RKO (cell line): ENCODE measurements at places on chromosomes 7 and 10.

DNA sequence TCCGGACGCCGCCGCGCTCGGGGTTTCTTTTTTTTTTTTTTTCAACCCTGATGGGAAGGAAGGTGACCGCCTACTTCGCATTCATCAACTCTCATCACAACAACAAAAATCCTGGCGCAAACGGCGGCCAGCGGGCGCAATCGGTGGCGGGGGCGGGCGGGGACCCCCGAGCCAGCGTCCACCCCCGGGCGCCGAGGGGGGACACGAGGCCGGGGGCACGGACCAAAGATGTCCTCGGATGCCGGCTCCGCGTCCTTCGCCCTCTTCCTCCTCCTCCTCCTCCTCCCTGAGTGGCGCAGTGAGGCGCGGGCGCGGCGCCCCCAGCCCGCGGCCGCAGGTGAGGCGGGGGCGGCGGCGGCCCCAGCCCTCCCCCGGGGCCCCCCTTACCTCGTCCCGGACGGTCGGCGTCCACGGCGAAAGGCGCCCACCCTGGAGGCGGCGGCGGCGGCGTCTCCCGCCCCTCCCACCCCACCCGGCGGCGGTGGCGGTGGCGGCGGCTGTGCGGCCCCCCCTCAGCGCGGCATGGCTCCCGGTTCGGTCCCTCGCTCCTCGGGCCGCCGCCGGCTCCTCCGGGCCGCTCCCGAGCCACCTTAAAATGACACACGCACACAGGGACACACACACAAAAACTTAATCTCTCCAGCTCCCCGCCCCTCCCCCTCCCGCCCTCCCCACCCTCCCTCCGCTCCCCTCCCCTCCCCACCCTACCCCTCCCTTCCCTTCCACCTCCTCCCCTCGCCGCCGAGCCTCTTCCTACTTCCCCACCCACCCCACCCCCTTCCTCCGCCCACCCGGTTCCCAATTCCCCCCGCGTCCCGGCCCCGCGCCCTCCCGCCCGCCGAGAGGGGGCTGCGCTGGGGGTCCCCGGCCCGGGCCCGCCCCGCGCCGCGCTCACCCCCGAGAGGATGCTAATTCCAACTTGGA, at the start of gene CTBP2:
CTBP2 (minus strand) TSS at position 632 of the 924 bp plus-strand sequence.
- peak; percentile 59 for DNase-seq

- no peak for DNase-seq
These were observed 804.6 kb upstream of the ZWINT start for GRCh38 chr10:57165671-57166070.

GRCh38 chr7:121139427-121139826, 150.9 kb downstream of the CPED1 start:
- DNase-seq: no peak

DNA sequence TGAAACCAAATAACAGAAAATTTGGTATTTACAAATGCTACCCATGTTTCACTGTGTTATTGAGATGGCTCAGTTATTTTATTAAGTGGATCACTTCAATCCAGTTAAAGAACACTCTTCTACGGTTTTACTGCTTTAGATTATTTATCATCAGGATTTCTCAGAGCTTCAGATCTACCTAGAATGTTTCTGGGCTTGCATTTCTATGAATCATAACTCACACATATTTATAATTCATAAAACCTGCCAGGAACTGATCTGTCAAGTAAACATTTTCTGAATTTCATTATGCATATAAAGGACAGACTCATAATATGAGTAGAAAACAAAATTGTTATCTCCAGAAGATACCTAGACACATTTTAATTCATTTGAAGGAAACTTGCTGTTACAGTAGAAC, 1172.3 kb upstream of the LRRTM3 start:
- no peak for DNase-seq

DNA sequence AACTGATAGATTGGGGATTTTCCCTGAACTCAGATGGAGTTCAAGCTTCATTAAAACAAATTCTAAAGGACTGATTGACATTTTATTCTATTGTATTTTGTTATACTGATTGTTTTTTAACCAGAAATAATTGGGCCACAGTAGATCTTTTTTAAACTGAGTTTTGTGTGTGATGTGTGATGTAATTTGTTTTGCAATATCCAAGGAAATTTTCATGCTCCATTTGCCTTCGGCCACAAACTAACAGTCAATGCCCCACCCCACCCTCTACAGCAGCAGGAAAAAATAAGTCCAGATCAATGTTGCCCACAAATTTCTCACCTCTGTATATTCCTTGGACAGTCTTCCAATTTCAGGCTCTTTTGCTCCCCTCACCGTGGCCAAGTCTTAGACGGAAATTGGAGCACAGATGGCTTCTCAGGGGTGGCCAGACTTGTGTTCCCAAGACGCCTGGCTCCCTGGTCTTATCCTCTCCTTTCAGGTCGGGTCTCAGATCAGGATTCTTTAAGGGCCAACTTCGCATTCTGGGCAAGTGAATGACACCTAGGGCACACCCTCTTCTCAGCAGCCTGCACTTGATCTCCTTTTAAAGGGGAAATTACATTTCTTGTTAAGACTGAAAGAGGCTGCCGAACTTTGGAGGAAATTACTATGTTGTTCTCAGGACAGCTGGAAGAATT, at the start of gene SVOPL:
SVOPL (minus strand) TSS at position 506 of the 680 bp plus-strand sequence. CDS start 22,317 bp downstream, outside the sequence.
- DNase-seq: no peak

DNA sequence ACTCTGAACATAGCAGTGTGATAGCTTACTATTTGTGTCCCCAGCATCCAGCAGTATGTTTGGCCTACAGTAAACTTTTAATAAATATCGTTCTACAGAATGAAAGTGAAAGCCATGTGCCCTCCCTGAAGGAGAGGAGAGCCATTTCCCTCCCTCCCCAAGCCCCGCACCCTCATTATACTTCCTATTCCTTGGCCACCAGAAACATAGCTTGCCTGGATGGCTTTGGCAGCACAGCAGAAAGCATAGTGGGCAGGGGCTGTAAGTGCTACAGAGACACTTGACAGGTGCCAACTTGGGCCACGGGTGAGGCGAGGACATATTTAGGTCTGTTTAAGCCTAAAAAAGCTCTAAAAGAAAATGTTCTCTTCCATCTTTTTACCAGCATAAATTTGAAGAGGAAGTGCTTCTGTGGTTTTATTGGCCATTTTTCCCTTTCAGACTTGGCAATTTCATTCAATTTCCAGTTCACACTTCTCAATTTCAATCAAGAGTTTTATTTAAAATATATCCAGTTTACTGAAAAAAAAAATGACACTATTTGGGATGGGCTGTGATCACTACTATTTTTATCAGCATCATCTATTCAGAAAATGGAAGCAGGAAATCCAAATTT, 12.7 kb downstream of the HHEX start:
- no peak for DNase-seq

- DNase-seq: no peak
These were observed 59.0 kb downstream of the GNA12 start for GRCh38 chr7:2785071-2785500.

DNA sequence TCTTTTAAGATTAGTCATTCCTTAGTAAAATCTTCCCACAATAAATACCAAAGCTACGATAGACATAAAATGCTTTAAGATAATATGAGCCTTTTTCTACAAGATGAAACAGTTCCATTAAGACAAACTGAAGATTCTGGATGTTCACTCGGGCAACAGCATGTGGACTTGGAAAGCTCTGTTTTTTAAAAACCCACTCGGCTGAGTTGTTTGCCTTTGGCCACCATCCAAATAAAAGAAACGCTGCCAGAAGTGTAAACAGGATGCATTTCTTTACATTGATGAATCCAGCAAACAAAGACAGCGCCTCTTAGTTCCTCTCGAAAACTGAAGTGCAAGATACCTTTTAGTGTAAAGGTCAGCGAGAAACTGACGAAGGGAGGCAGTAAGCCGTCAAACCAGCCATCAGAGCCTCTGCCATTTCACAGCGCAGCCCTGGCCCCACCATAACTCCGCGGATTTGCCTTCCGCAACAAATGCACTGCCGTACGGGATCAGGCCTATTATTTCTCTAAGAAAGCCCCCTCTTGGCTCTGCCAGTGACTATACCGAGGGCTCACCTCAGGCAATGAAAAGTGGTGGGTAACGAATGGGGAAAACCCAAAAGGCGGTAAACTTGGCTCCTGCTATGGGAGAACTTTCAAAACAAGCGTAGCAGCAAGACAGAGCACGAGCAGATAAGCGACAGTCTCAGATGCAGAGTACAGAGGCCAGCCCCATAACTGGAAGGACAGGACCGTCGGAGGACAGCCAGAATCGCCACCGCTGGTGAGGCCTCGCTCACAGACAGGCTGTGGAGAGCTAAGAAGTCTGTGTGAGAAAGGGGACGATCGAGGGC, 41.4 kb downstream of the GNA12 start:
- no peak for DNase-seq

DNA sequence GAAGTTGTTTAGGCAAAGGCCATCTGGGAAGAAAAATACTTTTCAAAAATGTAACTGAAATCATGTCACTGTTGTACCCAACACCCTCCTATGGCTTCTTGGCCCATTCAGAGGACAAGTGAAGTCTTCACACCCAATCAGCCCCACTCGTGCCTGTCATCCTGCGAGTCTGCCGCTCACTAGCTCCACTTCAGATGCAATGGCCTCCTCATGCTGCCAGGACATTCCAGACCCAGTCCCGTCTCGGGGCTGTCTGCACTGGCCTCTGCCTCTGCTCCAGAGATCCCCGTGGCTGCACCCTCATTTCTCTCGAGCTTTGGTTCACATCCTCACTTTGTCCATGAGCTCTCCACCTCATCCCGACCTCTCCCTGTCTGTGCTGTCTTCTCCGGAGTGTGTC, 227.1 kb downstream of the KCNMA1 start:
- DNase-seq: no peak

GRCh38 chr10:75694790-75695189, 263.4 kb downstream of the LRMDA start:
- DNase-seq: no peak

DNA sequence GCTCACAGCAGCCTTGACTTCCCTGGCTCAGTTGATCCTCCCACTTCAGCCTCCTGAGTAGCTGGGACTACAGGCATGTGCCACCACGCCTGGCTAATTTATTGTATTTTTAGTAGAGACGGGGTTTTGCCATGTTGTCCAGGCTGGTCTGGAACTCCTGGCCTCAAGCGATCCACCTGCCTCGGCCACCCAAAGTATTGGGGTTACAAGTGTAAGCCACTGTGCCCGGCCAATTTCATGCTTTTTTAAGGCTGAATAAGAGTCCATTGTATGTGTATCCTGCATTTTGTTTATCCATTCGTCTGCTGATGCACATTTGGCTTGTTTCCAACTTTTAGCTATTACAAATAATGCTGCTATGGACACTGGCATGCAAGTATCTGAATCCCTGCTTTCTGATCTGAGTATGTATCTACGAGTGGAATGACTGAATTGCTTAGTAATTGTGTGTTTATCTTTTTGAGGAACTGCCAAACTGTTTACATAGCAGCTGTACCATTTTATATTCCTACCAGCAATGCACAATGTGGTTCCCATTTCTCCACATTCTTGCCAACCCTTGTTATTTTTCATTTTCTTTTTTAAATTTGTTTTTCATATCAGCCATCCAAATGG, 37.3 kb upstream of the TPST1 start:
- peak; percentile 21 for DNase-seq

DNA sequence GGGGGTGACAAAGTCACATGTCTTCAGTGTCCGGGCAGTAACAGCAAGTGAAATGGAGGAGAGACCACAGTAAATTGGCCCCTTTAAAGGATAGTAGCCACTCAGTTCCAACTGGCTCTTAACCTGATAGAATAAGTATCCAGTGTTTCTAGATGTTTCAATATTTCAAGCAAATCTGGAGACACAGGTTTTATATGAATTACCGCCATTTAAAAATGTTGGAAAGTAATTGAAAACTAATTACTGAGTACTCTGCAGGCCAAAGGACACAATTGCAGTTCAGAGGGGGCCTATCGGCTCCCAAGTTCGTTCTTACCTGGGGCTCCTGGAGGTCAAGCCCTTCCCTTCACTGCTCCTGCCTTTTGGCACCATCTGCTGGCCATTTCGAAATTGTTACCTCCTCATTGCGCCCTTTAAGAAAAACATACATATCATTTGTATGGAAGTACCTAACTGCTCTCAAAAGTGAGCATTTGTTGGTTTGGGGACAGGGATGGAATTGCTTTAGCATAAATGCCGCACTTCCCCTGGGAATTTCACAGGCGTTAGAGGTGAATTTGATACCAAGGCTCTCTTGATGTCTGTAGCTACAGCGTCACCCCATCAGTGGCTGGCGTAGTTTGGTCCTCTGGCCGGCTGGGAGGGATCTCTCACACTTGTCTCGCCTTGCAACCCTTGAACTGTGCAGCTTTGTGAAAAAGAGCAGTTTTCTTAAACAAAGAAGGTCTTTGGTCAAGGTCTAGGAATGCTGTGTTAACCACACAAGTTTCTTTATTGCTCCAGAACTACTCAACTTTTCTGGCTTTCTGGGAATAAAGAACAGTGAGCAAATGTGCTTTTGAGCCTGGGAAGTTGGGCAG, 220.0 kb downstream of the ARHGAP21 start:
- peak; percentile 43 for DNase-seq

DNA sequence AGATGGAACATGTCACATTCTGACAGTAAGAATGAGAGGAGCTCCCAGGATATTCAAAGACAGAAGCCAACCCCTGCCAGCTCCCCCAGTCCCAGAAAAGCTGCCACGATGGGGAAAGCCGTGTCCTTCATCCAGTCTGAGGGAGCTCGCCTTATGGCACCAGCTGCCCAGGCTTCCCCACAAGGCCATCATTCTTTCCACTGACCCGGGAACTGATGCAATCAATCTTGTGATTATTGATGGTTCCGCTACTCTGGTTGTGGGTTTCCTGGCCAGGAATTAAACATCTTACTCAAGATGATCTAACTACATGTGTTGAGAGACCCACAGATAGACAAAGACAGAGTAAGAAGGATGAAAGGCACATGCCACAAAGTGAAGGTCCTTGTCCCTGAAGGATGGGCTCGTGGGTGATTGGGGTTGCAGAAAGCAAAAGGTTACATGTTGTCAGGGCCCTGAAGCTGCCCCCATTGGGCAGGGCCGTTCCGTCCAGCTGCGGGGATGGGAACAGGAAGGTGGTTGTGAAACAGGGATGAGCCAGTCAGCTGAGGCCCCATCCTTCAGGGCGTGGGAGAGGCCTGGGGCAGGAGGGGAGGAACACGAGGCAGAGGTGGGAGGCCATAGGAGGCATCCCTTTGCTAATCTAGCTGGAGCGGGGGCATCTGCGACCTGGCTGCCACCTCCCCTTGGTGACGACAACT, 127.6 kb downstream of the OAT start:
- DNase-seq: no peak
